ENCODE measurements at places on chromosomes 7 and 10.

DNA sequence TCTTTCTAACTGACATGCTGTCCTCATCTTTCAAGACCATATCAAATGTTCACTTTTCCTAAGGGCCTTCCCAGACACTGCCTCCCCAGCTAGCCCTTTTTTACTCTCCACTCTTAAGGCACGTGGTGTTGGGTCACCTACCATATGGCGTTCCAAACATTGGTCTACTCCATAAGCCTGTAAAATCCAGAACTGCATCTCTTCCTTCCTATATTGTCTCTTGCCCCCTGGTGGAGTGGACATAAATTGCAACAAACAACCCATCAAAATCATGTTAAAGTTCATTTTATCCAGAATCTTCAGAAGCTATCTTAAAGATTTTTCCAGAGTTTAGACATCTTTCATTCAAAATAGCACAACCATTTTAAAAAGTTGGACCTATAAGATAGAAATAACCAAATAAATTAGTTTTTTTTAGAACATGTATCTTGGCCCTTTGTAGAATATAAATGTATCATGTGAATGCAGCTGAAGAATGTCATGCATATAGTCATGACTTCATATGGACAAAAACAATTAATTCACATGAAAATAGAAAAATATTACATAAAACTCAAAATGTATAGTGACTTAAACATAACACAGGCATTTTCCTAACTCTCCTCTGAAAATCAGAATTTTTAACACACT lies 180.6 kb upstream of the CHRM2 start:
- DNase-seq = no peak

- no peak for DNase-seq
These were observed 21.2 kb downstream of the PRSS37 start for GRCh38 chr7:141820067-141820466.

DNA sequence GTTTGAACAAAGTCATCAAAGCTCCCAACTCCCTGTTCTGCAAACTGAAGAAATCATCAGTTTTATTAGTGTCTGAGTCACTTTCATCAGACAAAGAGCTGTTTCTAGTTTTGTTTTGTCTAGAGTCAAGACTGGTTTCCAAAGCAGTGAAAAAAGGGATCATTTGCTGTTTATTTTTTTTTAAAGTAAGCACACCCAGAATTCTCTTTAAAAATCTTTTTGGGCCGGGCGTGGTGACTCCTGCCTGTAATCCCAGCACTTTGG lies 972.0 kb upstream of the CELF2 start:
- DNase-seq = no peak

GRCh38 chr7:25947669-25948516 lies 204.1 kb upstream of the NFE2L3 start:
- no peak for DNase-seq

GRCh38 chr7:73681031-73681430 lies 2.2 kb downstream of the DNAJC30 start:
- DNase-seq = no peak

DNA sequence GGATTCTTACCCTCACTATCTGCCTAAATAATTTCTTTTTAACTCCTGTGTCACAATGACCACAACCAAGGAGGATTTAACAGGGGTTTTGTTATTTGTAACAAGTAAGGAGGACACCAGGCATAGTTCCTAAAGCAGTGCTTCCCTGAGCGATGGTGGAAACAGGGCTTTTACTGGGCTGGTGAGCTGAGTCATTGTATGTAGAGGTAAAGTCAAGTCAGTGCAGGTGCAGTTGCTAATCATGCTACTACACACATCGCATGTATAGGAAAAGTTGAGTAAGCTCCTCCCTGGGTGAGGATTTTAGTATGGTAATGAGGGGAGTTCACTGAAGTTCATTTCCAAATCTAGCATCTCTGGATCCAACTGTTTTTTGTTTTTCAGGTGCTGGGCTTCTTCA lies 22.9 kb upstream of the ABCA13 start:
- no peak for DNase-seq

All from NCI-H345 (cell line).